Heart right ventricle (tissue), 16 donors: ENCODE measurements at places on chromosomes 12 and 14. TPM values are rescaled to one million over a fixed set of nuclear protein-coding genes. Genes with fewer than 3 reads are reported as not detected.

GRCh38 chr14:64758691-64759554, 54.7 kb downstream of the PLEKHG3 start:
- DNase-seq = peak; percentile 60
- peak overlapping the region; percentile 67 for H3K27ac ChIP-seq
- H3K4me3 ChIP-seq = no peak overlapping the region
- no peaks in the 10 kb centered on the region for H3K36me3 ChIP-seq
- no peaks in the 10 kb centered on the region for H3K27me3 ChIP-seq

DNA sequence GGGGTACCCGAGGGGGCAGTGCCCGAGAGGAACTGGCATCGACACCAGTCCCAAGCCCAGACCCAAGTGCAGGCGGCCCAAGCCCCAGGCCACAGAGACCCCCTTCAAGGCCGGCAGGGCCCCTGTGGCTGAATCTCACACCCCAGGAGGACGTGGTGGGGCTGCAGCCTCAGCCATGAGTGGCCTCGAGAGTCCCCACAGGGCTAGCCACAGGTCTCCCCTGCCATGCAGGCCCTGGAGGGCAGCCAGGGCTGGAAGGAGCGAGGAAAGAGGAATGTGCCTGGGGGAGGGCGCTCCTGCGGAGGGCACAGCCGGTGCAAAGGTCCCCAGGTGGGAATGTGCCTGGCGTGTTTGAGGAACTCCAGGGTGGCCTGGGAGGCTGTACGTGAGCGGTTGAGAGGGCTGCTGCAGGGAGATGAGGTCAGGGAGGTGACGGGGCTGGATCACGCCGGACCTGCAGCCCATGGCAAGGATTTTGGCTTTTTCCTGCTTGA, 86.1 kb downstream of the NCOR2 start:
- no peak for DNase-seq
- H3K27me3 ChIP-seq = no peaks in the 10 kb centered on the region
- H3K4me1 ChIP-seq = peaks cover 5% of the 10 kb centered on the region
- no peak overlapping the region for H3K27ac ChIP-seq
- no peak overlapping the region for H3K4me3 ChIP-seq
- peaks cover 75% of the 10 kb centered on the region for H3K36me3 ChIP-seq

The SOCS2 gene
- 18.1 TPM for total RNA-seq

DNA sequence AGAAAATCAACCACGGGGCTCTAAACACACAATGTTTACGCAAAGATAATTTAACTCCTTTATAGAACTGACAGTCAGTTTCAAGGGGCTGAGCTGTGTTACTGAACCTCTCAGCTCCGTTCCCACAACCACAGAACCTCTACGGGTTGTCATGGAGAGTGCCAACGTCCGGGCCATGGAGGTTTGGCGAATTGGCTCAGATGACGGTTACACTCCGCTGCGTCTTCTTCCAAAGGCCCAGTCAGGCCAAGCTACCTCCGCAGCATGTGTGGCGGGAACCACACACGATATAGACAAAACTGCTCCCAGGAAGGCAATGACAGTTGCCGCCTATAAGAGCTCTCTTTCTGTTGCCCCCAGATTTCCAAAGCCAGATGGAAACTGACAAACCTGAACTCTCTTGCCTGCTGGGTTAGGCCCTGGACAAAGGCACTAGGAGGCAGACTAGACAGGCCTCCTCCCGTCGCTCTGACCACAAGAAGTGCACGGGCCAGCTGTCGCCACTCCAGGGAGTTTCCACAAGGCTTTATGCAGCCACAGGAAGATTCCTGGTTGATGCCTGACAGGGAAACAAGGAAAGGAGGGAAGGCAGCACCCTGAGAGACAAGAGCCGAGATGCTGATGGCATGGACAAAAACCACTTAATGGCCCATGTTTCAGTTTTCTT, 30.3 kb downstream of the CCDC88C start:
- DNase-seq = no peak
- H3K27me3 ChIP-seq = peaks cover 3% of the 10 kb centered on the region
- no peak overlapping the region for H3K27ac ChIP-seq

DNA sequence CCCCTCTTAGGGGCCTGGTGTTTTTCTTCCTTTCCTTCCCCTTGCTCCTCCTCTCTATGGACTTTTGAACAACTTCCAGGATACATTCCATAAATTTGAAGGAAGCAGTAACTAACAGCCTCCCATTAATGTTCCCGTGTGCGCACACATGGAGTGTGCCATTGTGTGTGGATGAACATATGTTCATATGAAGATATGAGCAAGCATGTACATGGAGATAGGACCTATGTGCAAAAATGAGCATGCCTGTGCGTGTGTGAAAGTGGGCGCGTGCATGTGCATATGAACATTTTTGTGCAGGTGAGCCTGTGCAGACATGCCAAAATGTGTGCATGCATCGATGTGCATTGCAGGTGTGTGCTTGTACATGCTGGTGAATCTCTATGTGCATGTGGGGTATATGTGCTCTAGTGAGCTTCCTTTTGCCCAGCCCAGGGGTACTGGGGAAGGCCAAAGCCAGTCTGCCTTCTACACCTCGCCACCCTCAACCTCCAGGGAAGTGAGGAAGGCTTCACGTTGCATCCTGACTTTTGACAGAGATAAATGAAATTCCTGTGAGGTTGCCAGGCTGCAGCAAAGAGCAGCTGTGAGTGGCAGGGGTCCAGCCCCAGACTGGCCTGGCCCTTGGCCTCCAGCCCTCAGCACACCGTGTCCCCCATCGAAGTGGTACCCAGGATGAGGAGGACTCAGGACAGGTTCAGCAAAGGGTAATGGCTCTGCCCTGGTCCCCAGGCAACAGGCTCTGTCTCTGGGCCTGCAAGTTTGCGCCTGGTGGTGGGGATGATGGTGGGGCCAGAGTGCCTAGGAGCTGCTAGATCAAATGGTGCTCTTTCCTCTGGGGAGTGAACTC, 21.1 kb upstream of the PGF start:
- DNase-seq = no peak
- H3K27ac ChIP-seq = no peak overlapping the region
- no peak overlapping the region for H3K4me3 ChIP-seq
- no peaks in the 10 kb centered on the region for H3K27me3 ChIP-seq

DNA sequence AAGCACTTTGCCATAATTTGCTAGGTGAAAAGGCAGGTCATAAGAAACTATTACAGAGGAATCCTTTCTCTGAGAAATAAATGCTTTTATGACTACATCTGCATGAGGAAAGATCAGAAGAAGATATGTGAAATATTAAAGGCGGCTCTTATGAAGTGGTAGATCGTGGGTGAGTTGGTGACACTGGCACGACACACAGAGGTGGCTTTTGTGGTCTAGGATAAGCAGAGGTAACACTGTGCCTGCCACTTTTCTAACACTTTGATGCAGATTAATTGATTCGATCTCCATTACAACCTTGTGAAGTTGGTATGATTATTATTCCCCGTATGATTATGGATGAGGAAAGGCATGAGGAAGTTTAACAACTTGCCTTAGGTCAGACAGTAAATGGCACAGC, 60.0 kb upstream of the ELK3 start:
- no peaks in the 10 kb centered on the region for H3K27me3 ChIP-seq
- no peak for DNase-seq
- H3K36me3 ChIP-seq = no peaks in the 10 kb centered on the region
- H3K4me3 ChIP-seq = no peak overlapping the region

GRCh38 chr14:106605548-106606448, 1079.4 kb downstream of the TMEM121 start:
- DNase-seq = peak; percentile 18
- H3K27me3 ChIP-seq = peaks cover 40% of the 10 kb centered on the region
- H3K27ac ChIP-seq = no peak overlapping the region

- DNase-seq = no peak
- H3K27me3 ChIP-seq = no peaks in the 10 kb centered on the region
Measured at GRCh38 chr12:128055567-128055966, 211.4 kb upstream of the TMEM132C start.

DNA sequence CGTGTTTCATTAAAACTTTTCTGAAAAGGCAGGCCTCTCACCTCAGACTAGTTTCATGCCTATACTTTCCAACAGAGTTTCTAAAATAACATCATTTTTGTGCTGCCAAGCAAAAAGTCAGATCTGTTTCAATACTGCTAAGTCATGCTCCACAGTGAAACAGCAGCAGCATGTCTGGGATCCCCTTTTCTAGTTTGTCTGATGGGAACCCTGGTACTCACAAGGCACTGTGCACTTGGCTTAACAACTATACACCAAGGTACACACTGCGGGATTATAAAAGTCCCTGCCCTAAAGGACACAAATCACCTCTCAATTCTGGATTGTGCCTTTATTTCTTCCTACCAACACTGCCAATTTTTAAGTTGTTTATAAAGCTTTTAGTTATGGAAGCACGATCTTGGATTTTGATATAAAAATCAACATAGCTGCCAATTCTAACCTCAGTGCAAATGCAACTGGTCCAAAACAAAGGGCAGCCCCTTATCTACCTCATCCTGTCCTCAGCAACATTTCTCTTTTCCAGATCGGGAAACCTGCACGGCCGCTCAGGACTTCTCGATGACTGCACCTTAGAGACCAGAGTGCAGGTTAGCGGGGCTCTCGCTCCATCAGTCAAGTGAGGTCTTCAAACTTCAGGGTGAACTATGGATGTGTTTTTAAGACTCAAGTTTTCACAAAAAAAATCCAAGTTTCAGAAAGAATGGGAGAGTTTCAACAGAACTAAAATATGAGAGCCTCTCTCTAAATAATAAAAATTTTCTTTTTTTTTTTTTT, 1.7 kb upstream of the EIF5 start:
- H3K27ac ChIP-seq = peak overlapping the region; percentile 97
- no peak for DNase-seq

DNA sequence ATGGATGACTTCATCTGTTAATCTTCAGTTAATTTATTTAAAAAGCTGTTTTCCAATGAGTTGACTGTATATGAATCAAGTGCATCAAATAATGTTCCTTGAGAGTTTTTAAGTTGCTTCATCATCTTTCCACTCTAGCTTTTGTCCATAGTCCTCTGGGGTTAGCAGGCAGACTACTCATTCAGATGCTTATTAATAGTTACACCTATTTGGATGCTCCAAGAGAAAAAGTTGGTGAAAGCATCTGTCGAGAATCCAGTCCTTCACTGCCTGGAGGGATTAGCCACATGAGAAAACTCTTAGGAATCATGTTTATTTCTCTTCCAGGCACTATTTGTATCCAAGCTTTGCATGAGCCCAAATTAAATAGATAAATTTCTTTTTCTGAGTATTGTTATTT, 70.2 kb downstream of the DACT1 start:
- no peak for DNase-seq
- no peaks in the 10 kb centered on the region for H3K4me1 ChIP-seq
- no peak overlapping the region for H3K27ac ChIP-seq
- no peak overlapping the region for H3K4me3 ChIP-seq
- H3K36me3 ChIP-seq = no peaks in the 10 kb centered on the region

DNA sequence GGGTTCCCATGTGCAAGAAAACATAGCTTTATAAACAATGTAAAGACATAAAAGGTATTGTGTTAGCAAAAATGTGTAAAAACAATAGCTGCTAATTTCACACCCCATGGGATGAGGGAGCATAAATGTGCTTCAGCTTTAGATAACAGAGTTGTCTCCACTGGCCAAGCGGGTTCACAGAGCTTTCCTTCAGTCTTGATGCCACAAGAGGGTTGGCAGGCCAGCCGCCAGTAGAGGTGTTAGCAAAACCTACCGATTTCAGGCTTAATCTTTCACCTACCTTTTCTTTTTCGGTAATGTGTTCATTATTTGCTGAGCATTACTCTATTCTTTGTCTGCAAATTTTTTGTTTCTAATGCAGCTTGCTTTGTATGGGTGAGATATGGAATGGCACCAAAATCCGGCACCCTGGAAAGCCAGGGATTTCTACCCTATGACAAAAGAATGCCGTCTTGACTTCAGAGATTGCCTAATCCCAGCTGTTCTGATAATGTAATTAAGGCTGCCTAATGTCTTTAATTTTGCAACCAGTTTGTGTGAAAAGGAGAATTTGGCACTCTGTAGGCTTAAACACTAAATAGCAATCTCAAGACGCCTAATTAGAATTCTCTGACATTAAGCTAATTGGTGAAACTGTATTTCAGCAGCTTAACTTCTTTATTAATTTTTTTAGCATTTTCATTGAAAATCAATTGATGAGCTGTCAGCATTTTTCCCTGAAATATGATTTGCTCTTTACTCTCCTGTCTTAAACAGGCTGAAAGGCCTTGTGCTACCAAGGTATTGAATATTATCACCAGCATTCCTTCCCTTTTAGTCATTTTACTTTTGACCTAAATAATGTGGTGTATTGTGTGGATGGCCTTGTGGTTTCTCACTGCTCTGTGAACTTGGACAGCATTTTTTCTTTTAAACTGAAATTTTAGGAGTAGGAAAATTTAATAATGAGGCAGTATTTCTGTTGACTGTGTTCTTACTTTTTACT, 60.7 kb downstream of the POLR3B start:
- no peak for DNase-seq
- H3K36me3 ChIP-seq = no peaks in the 10 kb centered on the region
- H3K27ac ChIP-seq = no peak overlapping the region
- peaks cover 16% of the 10 kb centered on the region for H3K4me1 ChIP-seq

The TMCC3 gene
- 7.3 TPM for total RNA-seq

GRCh38 chr12:49334681-49335080, 2.3 kb downstream of the C1QL4 start:
- no peaks in the 10 kb centered on the region for H3K36me3 ChIP-seq
- no peaks in the 10 kb centered on the region for H3K4me1 ChIP-seq
- H3K27me3 ChIP-seq = peaks cover 21% of the 10 kb centered on the region
- DNase-seq = no peak

GRCh38 chr14:101405171-101405883, 156.0 kb upstream of the DIO3 start:
- no peaks in the 10 kb centered on the region for H3K36me3 ChIP-seq
- H3K27me3 ChIP-seq = peaks cover 16% of the 10 kb centered on the region
- H3K4me1 ChIP-seq = no peaks in the 10 kb centered on the region
- H3K4me3 ChIP-seq = no peak overlapping the region
- no peak for DNase-seq

The C12orf54 gene
- total RNA-seq = not detected

DNA sequence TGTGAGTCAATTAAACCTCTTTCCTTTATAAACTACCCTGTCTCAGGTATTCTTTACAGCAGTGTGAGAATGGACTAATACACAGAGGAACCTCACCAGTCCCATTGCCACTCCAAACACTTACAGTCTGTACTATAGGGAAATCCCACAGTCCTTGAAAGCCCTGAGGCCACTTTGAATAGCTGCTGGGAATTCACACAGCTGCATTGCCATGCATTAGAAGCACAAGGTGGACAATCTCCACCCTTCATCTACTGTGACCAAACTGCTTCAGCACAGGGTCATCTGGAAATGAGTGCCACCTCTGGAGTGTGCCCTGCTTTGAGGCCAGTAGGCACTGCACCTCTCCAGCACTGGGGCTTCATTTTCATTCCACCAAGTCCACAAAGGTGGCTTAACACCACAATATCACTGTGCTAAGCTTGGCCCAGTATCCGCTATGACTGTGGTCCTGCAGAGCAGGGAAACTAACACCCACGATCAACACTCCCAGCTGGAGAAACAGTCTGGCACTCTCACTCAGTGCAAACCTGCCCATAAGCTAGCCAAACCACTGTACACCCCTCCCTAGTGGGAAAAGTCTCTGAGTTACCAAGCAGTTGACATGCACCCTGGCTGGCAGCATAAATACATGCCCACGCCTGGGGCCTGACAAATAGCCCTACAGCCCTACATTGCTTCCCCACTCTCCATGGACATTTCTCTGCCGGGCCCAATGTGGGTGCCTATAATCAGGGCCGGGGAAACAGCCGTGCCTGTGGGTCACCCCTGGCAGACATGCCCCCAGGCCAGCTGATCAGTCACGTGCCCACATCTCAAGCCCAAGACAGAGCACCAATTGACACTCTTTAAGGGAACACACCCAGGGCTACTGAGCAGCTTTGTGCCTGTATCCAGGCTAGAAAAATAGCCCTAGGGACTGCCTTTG, 294.3 kb upstream of the MGAT4C start:
- no peak overlapping the region for H3K27ac ChIP-seq
- DNase-seq = no peak
- H3K36me3 ChIP-seq = no peaks in the 10 kb centered on the region
- no peaks in the 10 kb centered on the region for H3K4me1 ChIP-seq
- H3K27me3 ChIP-seq = no peaks in the 10 kb centered on the region
- no peak overlapping the region for H3K4me3 ChIP-seq
